Ammon's horn (tissue), 1 donor: ENCODE measurements at places on chromosomes 7 and 10.

DNA sequence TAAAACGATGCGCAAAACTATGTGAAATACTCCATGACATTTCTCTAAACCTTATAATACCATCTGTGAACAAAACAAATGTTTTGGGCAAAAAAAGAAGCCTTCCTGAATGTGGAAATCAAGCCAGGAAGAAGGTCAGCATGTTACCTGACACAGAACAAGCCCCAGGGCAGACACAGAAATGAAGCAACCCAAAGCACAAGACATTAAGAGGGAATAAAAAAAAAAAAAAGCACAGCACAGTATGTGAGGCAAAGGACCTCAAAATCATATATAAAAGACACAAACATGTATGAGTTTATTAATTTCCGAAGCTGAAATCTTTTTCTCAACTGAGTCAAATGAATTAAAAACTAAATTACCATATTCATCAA is 161.8 kb downstream of the SKIDA1 start:
- no peak for DNase-seq

- no peak for DNase-seq
These were observed 413.6 kb upstream of the PCDH15 start for GRCh38 chr10:55214608-55215007.

DNA sequence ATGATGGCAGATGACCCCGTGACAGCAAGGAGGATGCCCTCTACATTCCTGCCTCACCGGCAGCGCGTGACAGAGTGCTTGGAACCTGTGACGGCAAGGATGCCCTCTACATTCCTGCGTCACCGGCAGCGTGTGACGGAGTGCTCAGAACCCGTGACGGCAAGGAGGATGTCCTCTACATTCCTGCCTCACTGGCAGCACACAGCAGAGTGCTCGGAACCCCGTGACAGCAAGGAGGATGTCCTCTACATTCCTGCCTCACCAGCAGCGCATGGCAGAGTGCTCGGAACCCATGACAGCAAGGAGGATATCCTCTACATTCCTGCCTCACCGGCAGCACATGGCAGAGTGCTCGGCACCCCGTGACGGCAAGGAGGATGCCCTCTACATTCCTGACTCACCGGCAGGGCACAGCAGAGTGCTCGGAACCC is 231.0 kb downstream of the DIP2C start:
- DNase-seq = no peak

GRCh38 chr10:60870803-60871202 is 73.2 kb downstream of the RHOBTB1 start:
- DNase-seq = no peak

DNA sequence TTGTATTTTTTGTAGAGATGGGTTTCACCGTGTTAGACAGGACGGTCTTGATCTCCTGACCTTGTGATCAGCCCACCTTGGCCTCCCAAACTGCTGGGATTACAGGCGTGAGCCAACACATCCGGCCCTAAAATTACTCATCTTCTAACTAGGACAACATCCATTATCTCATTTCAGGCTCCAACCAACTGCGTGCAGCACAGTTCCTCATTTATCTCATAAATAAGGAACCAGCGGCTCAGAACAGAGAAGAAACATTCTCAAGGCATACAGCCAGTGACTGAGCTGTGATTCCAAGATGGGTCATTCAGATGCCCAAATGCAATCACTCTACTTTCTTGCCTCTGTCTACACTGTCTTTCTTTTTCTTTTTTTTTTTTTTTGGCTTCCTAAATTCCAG is 356.1 kb downstream of the ELMO1 start:
- DNase-seq = peak; percentile 43

GRCh38 chr10:29389935-29390334 is 101.1 kb downstream of the LYZL1 start:
- DNase-seq = no peak

DNA sequence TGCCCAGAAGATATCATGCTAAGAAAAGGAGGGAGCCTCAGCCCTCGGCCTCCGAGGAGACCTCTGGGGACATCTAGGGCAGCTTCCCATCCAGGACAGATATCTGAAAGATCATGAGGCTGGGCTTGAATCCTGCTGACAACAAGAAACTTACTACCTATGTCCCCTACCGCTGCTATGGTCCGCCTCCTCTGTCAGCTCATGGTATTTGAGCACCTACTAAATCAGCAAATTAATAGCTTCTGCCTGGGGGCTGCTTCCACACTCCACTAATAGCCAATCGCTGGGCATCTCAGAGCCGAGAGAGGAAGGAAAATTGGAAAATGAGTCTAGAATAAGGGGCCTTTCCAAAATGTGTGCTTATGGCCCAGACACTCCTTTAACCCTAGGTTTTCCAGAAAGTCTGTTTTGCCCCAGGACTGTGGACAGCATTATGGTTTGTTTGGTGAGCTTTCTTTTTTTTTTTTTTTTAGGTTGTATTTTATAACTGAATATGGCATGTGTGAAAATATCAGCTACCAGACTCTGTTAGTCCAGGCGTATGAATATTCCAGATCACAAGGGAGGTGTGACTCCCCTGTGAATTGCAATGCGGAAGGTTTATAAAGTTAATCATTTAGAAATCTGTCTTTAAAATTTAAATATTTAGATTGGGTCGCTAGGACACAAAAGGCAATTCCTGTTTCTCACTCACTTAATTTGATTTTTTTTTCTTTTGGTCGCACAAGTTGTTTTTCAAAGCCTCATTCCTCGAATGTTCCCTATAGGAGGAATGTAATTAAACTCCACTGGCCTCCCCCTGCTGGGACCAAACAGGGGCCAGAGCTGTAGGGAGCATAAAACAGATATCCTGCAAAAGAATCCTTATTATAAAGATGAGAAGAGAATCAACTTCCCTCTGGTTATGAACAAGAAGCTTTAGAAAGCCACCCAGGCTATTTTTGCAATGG is 89.4 kb downstream of the PARP12 start:
- no peak for DNase-seq

GRCh38 chr7:12322284-12322902 is 81.3 kb downstream of the VWDE start:
- peak; percentile 24 for DNase-seq

GRCh38 chr10:55191236-55191860 is 390.3 kb upstream of the PCDH15 start:
- DNase-seq = no peak

DNA sequence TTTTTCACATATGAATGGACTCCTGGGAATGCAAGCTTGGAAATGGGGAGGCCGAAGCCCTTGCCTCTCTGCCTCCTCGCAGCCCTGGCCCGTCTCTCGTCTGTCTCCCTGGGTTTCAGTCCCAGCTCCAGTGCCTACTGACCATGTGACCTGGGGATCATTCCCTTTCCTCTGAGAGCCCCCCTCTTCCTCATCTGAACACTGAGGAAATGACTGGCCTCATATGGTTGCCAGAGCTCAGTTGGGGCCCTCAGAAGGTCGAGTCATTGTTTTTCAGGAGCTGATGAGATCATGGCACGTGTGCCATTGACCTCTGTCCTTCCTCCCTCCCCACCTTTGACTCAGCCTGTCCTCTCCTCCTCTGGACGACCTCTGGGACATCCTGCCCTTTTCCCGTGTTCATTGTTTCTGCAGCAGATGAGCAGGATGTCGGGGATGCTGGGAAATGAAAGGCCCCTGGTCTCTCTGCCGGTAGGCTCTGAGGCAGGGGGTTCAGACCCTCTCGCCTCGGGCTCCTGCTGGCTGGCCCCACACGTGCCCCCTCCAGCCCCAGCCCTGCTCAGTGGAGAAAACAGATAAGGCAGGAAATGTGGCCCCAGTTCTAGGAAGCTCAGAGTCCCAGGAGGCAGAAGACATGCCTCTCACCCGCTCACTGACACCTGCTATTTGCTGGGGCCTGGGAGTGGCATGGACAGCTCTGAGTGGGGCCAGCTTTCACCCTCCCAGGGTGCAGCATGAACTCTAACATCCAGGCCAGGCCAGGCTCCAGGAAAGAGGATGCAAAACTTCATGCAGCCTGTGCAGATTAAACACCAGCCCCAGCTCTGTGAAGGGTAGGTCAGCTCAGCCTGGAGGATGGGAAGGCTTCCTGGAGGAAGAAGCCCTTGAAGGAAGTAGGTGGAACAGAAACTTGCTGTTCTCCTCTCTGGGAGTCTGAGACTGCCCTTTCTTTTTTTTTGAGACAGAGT is 8.3 kb upstream of the PPP1R35 start:
- DNase-seq = no peak

- DNase-seq = no peak
These were observed 167.0 kb upstream of the CDK1 start for GRCh38 chr10:60611291-60611747.

GRCh38 chr7:40716052-40716451 is 581.2 kb downstream of the SUGCT start:
- DNase-seq = no peak

DNA sequence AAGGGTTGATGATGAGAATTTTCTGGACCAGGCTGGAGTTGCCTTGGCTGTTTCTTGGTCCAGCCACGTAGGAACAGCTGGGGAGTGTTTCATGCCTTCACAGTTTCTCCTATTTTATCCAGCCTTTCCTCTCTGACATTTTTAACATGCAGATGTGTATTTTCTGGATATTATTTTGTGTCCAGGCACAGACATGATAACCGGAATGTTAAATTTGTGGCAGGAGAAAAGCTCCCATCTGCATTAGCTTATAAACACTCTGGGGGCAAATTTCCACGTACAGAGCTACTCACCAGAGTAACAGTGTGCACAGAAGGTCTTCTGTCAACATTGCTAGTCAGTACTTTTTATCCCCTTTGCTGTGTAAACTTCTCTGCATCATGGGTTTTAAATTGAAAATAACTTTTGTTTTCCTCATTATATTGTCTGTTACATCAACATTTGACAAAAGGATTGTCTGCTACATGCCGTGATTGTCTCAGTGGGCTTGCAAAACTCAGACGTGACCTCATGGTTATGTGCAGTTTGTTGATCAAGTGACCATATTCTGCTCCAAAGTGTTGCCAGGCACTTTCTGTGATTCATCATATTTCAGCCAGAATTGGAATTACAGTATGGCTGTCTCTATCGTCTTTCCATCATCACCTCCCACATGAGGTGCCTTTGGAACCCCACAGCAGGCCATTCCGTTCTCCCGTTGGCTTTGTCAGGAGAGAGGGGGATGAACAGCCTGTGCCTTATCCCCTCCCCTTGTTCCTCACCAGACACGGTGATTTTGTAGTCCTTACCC is 41.4 kb downstream of the INSYN2A start:
- no peak for DNase-seq

- no peak for DNase-seq
These were observed 23.2 kb upstream of the MTPN start for GRCh38 chr7:136000288-136000913.

GRCh38 chr7:128830231-128831177 is at the start of gene FLNC:
Gene FLNC, plus strand, starts transcription at chr7:128830406. Its CDS starts 232 bp downstream, at chr7:128830638.
- no peak for DNase-seq

- DNase-seq = peak; percentile 51
These were observed 2.7 kb upstream of the NRG3 start for GRCh38 chr10:81872206-81872862.

DNA sequence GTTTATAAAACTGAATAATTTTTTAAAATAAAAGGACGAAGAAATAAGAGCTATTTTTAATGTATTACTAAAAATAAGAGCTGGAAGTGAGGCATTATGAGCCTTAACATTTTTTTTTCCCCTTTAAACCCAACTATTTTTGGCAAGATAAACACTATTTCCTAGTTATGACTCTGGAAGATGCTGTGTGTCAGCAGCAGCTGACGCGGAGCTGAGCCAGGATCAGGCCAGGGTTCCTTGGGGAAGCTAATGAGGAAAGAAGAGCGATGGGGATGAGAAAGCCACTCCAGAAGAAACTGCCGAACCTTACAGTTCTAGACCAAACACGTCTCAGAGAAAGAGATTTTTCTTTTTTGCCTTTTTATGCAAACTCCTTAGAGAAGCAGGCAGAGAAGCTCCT is 85.9 kb downstream of the USP6NL start:
- no peak for DNase-seq

- DNase-seq = no peak
These were observed 879.2 kb downstream of the LRMDA start for GRCh38 chr10:76310588-76311080.

DNA sequence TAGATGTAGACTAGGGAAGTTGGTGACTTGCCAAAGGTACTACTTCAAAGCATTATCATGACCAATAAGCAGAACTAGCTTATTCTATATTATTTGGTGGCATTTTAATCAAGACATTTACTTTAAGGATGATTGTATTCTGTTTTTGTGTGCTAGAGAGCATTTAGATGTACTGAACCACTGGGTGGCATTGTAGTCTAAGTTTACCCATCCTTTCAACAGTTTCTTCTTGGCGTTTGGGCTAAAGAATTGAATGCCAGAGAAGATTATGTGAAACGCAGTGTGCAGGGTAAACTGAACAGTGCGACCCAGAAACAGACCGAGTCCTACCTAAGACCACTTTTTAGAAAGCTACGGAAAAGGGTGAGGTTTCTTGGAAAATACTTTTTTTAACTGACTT is 26.8 kb downstream of the PRPF18 start:
- DNase-seq = peak; percentile 79

- no peak for DNase-seq
These were observed 139.0 kb downstream of the VIPR2 start for GRCh38 chr7:159005618-159006017.

GRCh38 chr10:9253121-9253520 is 1198.6 kb downstream of the GATA3 start:
- DNase-seq = no peak

GRCh38 chr7:158142657-158143056 is 445.0 kb downstream of the PTPRN2 start:
- no peak for DNase-seq

DNA sequence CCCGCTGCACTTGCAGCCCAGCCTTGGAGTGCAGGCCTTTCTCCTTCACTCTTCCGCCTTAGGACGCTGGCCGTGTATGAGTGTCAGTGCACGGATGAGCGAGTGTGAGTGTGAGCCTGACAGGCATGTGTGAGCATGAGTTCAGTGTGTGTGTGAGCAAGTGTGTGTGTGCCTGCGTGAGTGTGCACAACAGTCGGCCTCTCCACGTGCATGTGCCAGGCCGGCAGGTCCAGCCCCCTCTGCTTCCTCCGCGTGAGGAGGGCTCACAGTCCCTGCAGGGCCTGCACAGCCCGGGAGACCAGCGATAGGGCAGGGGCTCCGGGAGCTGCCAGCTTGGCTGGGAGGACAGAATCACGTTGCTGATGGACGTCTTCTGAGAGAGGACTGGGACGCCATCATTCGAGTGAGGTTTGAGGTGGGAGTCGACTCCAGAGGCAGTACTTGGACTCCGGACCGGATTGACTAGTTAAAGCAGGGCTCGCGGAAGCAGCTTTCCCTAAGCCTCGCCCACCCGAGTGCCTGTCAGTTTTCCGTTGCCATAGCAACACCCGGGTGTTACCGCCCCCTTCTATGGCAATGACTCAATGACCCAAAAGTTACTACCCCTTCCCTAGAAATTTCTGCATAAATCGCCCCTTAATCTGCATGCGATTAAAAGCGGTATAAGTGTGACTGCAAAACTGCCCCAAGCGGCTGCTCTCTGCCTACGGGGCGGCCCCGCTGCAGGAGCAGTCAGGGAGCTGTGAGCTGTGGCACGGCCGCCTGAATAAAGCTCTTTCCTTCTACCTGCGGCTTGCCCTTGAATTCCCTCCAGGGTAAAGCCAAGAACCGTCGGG is 19.6 kb upstream of the CFAP46 start:
- peak; percentile 67 for DNase-seq
